Activated CD4-positive, alpha-beta T cell treated with anti-CD3 and anti-CD28 coated beads for 48 hours (primary cell): ENCODE measurements at places on chromosomes 5 and 9.

GRCh38 chr5:151953833-151954232 is 29.2 kb upstream of the GLRA1 start:
- DNase-seq: no peak

DNA sequence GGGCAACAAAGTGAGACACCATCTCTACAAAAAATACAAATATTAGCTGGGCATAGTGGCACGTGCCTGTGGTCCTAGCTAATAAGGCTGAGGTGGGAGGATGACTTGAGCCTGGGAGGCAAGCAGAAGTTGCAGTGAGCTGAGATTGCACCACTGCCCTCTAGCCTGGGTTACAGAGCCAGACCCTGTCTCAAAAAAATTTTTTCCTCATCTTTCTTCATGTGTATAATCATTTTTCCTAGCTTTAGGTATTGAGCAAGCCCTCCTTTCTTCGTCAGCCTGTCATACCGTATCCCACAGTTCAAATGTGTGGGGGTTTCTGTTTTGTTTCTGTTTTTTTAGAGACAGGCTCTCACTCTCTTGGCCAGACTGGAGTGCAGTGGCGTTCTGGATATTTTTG is 41.3 kb downstream of the EHMT1 start:
- no peak for DNase-seq

- no peak for DNase-seq
Measured at GRCh38 chr9:112939418-112939817, 48.7 kb upstream of the SLC46A2 start.

DNA sequence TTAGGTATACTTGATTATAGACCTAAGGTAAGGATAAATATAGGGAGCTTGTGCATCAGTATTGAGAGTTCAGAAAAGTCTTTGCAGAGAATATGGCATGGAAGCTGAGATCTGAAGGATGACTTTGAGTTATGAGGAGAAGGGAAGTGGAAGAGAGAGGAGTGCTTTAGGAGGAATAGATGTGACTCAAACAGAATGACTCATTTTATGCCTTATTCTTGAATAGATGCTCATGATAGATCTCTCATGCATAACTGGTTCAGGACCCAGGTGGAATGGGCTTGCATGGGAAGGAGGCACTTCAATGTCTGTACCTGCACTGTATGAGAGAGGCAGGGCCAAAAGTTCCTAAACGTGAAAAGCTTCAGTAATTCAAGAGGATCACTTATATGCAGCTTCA is 103.3 kb downstream of the CWC27 start:
- DNase-seq: no peak

DNA sequence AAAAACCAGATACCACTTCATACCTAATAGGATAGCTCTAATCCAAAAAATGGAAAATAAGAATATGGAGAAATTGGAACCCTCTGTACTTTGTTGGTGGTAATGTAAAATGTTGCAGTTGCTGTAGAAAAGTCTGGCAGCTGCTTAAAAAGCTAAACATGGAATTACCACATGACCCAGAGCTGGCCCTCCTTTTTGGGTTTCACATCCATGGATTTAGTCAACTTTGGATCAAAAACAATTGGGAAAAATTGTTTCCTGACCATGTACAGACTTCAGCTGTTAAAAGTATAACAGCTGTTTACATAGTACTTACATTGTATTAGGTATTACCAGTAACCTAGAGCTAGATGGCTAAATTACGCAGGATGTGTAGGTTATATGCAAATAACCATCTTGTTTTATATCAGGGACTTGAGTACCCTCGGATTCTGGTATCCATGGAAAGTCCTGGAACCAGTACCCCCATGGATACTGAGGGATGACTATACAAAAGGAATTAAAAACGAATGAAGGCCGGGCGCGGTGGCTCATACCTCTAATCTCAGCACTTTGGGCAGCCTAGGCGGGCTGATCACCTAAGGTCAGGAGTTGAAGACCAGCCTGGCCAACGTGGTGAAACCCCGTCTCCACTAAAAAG is 15.8 kb downstream of the DNAJA1 start:
- DNase-seq: no peak

GRCh38 chr9:108588246-108588645 is 267.5 kb downstream of the ACTL7B start:
- DNase-seq: no peak

- DNase-seq: peak; percentile 71
Measured at GRCh38 chr9:77475641-77476473, 172.3 kb downstream of the GNA14 start.

DNA sequence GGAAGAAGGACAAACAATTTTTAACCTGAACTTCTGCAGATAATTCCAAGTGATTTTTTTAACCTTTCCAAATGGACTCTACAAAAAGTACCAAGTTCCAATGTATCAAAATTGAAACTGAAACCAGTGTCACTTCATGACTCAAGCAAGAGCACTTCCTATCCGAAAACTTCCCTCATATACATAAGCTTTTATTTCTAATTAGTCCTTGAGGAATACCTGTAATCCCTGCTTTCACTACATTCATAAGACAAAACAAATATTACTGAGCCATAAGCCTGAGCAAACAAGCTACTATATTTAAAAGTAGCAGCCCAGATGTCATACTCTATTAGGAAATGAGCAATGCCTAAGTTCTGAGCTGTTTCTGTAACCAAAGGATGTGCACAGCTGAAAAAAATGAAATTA is 224.4 kb downstream of the EBF1 start:
- DNase-seq: no peak

- no peak for DNase-seq
Measured at GRCh38 chr5:52491071-52491787, 296.5 kb upstream of the ITGA1 start.

DNA sequence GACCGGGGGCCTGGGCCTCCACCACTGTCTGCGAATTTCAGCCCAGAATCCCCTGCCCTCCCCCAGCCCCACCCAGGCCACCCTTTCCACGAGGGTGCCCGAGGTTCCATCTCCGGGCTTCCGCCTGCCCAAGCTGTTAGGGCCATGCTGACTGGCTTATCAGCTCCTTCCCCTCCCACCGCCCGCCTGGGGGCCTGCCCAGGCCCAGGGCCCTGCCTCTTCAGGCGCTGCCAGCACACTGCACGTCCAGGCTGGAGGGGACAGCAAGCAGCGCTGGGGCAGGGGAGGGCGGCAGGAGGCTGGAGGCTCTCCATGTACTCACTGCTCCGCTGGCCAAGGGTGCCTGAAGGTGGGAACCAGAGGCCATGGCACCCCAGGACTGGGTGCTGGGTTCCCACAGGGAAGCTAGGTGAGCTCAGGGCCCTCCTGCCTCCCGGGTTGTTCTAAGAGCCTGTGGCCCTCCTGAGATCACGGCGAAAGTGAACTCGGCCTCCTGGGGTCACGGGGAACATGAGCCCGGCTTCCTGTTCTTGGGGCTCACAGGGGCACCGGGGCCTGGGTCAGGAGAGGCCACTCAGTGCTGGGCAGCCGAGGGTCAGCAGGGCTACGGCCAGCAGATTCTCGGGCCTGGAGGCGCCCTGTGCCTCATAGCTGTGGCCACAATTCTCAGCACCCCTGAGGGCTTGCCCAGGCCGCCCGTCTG is 57.7 kb upstream of the EGFL7 start:
- DNase-seq: no peak

DNA sequence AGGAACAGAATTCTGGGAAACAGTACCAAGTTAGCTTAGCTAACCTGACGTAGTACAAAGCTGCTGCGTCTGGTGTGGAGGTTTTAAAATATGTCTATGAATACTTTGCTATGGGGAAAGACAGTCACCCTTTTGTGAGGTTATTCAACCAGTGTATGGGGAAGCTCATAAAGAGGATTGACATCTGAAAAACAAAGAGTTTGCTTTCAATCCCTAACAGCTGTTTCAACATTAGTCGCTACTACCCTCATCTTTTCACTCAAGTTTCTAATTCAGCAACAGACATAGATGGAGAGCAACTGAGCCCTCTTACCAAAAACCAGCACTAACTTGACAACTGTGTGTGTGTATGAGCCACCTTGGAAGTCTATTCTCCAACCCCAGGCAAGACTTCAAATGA is 7.8 kb upstream of the MSANTD3 start:
- DNase-seq: no peak
